ENCODE measurements at places on chromosomes 2 and 18. TPM values are rescaled to one million over a fixed set of nuclear protein-coding genes. Genes with fewer than 3 reads are reported as not detected.

- DNase-seq = no peak
These were observed 857 bp upstream of the CROCC2 start for GRCh38 chr2:240905176-240905781.

DNA sequence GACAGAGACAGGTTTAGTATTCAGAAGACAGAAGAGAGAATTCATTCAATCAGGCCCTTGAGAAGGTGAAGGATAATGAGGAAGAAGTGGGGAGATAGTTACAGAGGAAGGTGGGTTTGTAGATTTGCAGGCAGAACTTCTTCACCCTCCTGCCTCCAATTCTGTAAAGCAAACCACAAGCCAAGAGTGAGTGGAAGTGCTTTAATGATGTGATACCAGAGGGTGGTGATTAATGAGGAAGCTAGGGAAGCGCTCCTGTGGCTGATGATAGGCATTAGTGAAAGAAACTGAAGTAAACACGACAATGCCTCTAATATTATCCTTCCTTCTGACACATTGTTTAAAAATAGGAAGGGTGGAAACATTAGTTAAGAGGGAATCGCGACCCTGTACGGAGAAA, 78.2 kb downstream of the CAPN13 start:
- DNase-seq = no peak

DNA sequence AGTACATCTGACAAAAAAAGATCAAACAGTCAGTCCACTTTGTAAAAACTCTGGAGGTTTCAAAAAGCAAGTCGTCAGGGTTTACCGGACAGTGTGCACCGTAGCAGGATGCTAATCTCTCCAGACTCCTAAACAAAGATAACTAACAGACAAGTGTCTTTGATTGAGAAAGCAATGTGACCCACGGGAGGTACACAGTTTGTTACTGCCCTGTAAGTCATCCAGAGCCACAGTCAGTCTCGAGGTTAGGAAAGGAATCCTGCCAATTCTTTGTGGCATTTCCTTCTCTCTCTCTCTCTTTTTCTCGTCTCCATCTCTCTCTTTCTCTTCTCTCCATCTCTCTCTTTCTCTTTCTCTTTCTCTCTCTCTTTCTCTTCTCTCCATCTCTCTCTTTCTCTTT, 42.8 kb downstream of the LRRTM4 start:
- no peak for DNase-seq

GRCh38 chr2:218145124-218145523, 19.3 kb downstream of the CXCR2 start:
- no peak for DNase-seq

The LAMA1 gene
- total RNA-seq = not detected

GRCh38 chr2:148796735-148797512, 78.1 kb upstream of the KIF5C start:
- DNase-seq = no peak

- no peak for DNase-seq
These were observed 27.2 kb downstream of the LHCGR start for GRCh38 chr2:48728295-48728694.

GRCh38 chr2:152028182-152028862, 70.5 kb downstream of the CACNB4 start:
- peak; percentile 15 for DNase-seq

- DNase-seq = peak; percentile 58
These were observed 20.9 kb downstream of the NETO1 start for GRCh38 chr18:72846736-72847533.

- DNase-seq = no peak
These were observed 271.5 kb upstream of the LYPD1 start for GRCh38 chr2:132941296-132942020.

- DNase-seq = peak; percentile 11
These were observed 53.1 kb downstream of the HPCAL1 start for GRCh38 chr2:10355471-10356438.

GRCh38 chr2:37707393-37707792, 36.0 kb upstream of the CDC42EP3 start:
- no peak for DNase-seq

The FNDC4 gene
- total RNA-seq = 1.7 TPM

The ABCB11 gene
- total RNA-seq = 0.11 TPM

- DNase-seq = peak; percentile 13
These were observed 751 bp upstream of the DNAJC10 start for GRCh38 chr2:182715121-182715891.

The IL36G gene
- total RNA-seq = 0.62 TPM

DNA sequence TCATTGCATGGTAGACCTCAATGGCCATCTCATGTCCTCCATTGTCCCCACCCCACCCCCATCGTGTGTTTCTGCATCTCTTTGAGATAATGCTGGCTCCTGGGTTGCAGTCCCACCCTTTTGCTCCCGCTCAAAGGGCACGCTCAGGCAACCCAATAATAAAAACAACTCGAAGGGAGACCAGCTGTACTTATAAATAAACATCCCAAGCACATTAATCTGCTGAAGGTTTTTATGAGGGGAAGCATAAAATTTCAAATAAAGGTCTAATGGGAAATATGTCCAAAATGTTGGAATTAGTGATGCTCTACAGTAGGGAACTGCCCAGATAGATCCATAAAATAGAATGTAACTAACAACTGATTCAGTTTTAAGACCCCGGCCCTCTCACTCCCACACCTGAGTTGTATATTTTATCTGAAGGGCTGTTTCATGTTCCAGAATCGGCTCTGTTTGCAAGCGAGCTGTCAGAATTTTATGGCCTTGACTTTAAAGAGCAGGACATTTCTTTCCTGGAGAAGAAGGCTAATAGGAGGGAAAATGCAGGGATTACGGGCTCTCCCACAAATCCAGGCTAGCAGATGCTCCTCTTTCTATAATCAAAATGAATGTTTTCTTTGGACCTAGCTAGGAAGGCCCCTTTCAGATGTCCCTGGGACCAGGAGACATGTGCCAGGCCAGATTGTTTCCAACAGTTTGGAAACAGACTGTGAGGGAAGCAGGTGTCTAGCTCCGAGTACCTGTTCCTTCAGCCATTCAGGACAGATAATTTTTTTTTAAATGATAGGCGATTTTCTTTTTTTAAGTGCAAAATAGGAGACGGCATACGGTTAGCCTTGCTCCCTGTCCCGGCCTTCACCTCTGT, 103.7 kb downstream of the APOB start:
- DNase-seq = no peak

DNA sequence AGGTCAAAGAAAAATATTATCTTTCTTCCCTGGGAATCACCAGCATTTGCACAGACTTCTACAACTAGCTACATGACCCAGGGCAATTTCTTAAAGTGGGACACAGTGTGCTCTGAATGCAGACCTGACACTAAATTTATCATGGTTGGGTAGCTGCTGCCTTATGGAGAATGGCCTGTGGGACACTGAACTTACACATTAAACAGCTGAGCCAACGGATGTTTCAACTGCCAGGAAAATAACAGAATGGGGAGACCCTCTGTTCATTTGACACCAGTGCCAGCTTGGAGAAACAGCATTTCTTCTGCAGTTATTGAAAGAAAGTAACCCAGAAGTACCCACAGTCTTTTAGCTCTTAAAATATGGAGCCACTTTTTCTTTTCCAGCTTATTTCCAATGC, 54.1 kb downstream of the SLC8A1 start:
- DNase-seq = no peak

The CDK5R2 gene
- 0.35 TPM for total RNA-seq

- DNase-seq = no peak
These were observed 176.3 kb upstream of the DSEL start for GRCh38 chr18:67692811-67693210.

DNA sequence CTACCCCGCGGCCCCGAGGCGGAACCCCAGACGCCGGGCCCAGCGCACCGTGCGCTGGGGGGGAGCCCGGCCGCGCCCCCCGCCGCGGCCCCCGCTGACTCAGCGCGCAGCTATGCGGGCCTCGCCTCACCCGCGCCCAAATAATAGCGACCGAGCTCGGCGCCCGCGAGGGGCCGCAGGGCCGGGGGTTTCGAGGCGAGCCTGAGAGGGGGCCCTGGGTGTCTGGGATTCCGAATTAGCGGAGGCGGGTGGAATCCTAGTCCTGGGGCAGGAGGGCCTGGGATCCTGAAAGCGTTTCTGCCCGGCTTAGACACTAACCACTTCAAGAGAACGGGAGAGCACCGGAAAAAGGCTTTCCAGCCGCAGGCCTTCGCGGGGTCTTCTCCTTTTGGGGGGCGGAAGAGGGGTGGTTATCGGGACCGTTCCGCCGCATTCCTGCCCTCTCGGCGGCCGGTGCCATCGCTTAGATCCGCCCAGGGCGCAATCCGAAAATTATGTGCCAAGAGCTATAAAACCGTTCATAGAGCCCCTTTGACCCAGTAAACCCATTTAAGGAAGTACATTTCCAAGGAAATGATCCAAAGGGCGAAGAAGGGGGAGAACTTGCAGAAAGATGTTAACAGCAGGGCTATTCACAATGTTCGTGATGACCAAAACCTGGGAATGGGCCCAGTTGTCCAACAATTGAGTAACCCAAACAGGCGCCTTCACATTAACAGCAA, 681 bp upstream of the ROCK2 start:
- DNase-seq = peak; percentile 97

Data from PC-3 (cell line).